Endodermal cell (in vitro differentiated cells): ENCODE measurements at places on chromosomes 2 and 18. TPM values are rescaled to one million over a fixed set of nuclear protein-coding genes. Genes with fewer than 3 reads are reported as not detected.

- no peak overlapping the region for H3K27ac ChIP-seq
- H3K4me3 ChIP-seq, result no peak overlapping the region
- peak; percentile 31 for DNase-seq
- H3K4me1 ChIP-seq, result peaks cover 6% of the 10 kb centered on the region
Measured at GRCh38 chr2:863732-864450, 86.8 kb upstream of the SNTG2 start.

GRCh38 chr2:24471662-24472061 lies 19.4 kb upstream of the NCOA1 start:
- H3K27ac ChIP-seq, result no peak overlapping the region
- H3K4me3 ChIP-seq, result no peak overlapping the region
- no peaks in the 10 kb centered on the region for H3K4me1 ChIP-seq
- DNase-seq, result no peak

DNA sequence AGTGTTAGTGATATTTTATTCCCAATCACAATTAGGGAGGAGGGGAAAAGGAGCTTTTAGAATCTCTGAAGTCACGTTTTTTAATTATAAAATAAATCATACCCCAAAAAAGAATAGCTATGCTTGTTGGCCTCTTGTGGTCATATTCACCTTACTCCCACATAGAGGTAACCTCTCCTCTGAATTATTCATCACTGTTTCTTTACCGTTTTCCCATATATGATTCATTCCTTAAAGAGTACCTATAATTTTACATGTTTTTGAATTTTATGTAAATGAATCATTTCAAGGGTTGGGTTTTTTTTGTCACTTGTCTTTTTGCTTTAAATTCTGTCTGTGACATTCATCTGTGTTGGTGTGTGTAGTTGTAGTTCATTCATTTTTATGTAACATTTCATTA lies 110.6 kb upstream of the CD302 start:
- DNase-seq, result no peak
- no peak overlapping the region for H3K4me3 ChIP-seq
- H3K4me1 ChIP-seq, result no peaks in the 10 kb centered on the region

GRCh38 chr18:34951625-34952379 lies 89.4 kb upstream of the MAPRE2 start:
- no peaks in the 10 kb centered on the region for H3K36me3 ChIP-seq
- no peaks in the 10 kb centered on the region for H3K4me1 ChIP-seq
- no peak overlapping the region for H3K4me3 ChIP-seq
- DNase-seq, result no peak
- no peaks in the 10 kb centered on the region for H3K27me3 ChIP-seq

DNA sequence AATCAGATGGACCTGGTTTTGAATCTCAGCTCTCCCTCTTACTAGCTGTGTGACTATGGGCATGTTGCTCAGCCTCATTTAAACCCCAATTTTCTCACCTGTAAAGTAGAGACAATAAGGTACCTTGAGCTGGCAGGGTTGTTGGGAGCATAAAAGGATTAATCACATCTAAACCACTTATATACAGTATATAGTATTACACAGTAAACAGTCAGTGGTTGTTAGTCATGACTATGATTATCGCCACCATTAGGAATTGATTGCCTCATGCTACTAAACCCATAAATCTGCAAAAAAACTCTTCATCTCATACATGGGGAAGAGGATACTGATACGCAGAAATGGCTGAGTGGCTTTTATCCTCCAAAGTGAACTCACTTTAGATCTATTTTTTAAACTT lies 65.8 kb downstream of the INO80D start:
- no peaks in the 10 kb centered on the region for H3K27me3 ChIP-seq
- H3K4me3 ChIP-seq, result no peak overlapping the region
- no peaks in the 10 kb centered on the region for H3K4me1 ChIP-seq
- DNase-seq, result no peak

GRCh38 chr2:218883491-218884490 lies 3.1 kb downstream of the WNT10A start:
- H3K27me3 ChIP-seq, result peaks cover 95% of the 10 kb centered on the region
- peak; percentile 76 for DNase-seq
- no peak overlapping the region for H3K4me3 ChIP-seq
- no peaks in the 10 kb centered on the region for H3K4me1 ChIP-seq

- no peak for DNase-seq
- no peak overlapping the region for H3K27ac ChIP-seq
- no peaks in the 10 kb centered on the region for H3K4me1 ChIP-seq
- H3K27me3 ChIP-seq, result peaks cover 7% of the 10 kb centered on the region
- H3K4me3 ChIP-seq, result no peak overlapping the region
Measured at GRCh38 chr2:19609266-19609665, 250.8 kb upstream of the OSR1 start.

DNA sequence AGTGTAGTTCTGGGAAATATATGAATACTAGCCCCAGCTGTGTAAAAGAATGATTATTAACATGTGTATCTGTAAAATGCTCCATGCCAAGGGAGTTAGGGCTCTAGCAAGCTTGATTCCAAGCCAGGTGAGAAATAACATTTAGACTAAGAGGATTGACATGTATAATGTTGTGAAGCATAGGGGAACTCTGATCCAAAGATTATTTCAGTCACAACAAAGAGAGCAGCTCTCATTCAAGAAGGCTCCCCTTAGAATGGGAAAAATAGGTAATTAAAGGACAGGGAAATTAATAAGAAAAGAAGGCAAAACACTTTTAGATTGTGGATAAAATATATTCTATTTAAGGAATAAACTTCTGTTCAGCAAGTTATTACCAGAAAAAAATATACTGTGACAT lies 347.3 kb upstream of the CDH7 start:
- H3K27me3 ChIP-seq, result no peaks in the 10 kb centered on the region
- DNase-seq, result no peak
- H3K4me3 ChIP-seq, result no peak overlapping the region
- no peak overlapping the region for H3K27ac ChIP-seq
- H3K36me3 ChIP-seq, result no peaks in the 10 kb centered on the region

- no peaks in the 10 kb centered on the region for H3K36me3 ChIP-seq
- H3K4me1 ChIP-seq, result no peaks in the 10 kb centered on the region
- no peak overlapping the region for H3K4me3 ChIP-seq
- DNase-seq, result no peak
Measured at GRCh38 chr2:855177-855576, 95.5 kb upstream of the SNTG2 start.

GRCh38 chr2:71469403-71470398 lies 16.3 kb downstream of the DYSF start:
- DNase-seq, result no peak
- no peaks in the 10 kb centered on the region for H3K4me1 ChIP-seq
- no peak overlapping the region for H3K4me3 ChIP-seq

DNA sequence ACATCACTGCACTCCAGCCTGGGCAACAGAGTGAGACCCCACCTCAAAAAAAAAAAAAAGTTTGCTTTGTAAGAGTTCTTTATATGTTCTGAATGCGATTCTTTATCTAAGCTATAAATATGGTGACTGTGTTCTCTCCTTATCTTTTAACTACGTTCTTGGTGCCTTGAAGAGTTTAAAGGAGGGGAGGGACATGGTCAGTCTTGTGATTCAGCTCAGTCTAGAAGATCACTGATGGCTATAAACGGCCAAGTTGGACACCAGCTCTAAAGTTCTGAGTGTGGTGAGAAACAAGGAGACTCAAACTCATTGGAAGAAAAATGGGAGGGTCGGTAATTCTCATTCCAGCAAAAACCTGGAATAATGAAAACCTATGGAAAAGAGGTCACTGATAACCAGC lies 128.4 kb upstream of the SEC11C start:
- H3K4me3 ChIP-seq, result no peak overlapping the region
- no peaks in the 10 kb centered on the region for H3K27me3 ChIP-seq
- no peaks in the 10 kb centered on the region for H3K36me3 ChIP-seq
- H3K4me1 ChIP-seq, result no peaks in the 10 kb centered on the region
- DNase-seq, result no peak
- H3K27ac ChIP-seq, result no peak overlapping the region

Gene KCNG2
- not detected in 3 replicates for total RNA-seq

Gene CIB4
- total RNA-seq, result not detected in 3 replicates

Gene POTEF
- 0.18 to 0.38 TPM (median 0.31 TPM) in 3 replicates for total RNA-seq

Gene EML6
- 1.4 and 1.7 TPM in 2 replicates for total RNA-seq

Gene WDCP
- 10.0 to 24.1 TPM (median 18.1 TPM) in 3 replicates for total RNA-seq
